ENCODE measurements at places on chromosomes 2 and 18.

- no peak for DNase-seq
These were observed 97.9 kb upstream of the CYRIA start for GRCh38 chr2:16763493-16763899.

- DNase-seq, result no peak
These were observed 81.0 kb downstream of the EDAR start for GRCh38 chr2:108907822-108908712.

DNA sequence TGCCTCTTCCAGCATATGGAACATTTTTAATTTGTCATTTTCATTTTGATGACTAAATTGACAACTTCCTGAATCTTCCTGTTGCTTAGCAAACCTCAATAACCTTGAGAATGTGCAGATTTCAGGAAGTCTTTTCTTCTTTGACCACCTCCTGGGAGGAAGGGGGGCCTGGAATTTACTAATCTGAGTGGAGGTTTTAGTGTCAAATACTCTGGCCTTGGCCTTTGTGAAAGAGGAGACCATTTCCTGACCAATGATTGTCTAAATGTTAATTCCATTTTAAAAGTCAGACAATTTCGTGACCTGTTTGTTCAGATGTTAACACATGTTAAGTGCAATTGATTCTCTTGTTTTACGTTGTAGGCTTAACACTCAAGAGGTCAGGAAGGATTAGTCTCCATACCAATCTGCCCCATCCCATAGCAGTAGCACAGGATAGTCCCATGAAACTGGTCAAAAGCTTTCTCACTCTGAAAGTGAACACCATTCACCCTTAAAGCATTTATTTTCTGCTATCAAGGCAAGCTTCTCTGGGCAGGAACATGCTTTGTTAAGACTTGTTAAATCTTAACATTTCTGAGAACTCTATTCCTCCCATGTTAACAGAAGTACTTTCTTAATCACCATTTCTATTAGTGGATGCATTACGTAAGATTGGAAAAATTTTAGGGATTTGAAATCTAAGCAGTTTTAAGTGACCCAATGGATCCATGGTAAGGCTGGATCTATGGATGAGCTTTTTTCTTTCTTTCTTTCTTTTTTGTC lies 219.6 kb downstream of the RND3 start:
- DNase-seq, result no peak

GRCh38 chr2:106841886-106842645 lies 43.9 kb downstream of the ST6GAL2 start:
- DNase-seq, result no peak

DNA sequence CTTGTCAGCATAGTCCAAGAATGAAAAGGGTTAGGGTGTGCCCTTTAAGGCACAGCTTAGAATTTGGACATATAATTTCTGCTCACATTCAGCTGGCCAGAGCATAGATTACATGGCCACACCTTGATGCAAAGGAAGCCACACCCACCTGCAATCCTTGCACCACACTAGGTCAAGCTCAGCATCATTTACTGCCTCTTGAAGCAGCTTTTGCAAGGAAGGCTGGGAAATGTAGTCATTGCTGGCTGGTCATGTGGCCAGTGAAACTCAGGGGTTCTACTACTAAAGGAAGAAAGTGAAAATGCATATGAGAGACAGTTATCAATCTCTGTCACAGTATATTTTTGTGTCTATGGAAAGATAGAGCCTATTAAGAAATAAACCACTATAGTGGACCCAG lies 159.3 kb downstream of the GFPT1 start:
- no peak for DNase-seq

DNA sequence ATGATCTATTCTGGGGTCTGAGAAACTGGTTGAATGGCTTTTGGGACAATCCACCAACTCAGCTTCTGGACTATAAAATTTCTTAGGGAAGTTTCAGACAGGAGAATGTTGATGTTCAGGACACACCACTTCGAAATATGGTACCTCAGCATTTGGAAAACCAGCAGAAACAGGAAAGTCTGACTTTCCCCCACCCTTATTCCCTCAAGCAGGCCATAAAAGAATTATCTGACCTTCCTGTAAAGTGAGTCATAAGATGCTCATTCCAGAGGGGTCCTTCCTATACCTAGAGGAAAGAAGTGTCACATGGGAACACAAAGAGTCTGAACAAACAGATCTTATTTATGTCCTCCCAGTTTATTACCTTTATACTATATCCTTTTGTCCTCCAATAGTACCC lies 415.0 kb downstream of the CPS1 start:
- no peak for DNase-seq

- DNase-seq, result no peak
These were observed 5.5 kb upstream of the TEX51 start for GRCh38 chr2:126893153-126893552.
